ENCODE measurements at places on chromosomes 13 and 19.
A peak's percentile ranks its signal among the peaks of the same experiment; 100 is the strongest.

DNA sequence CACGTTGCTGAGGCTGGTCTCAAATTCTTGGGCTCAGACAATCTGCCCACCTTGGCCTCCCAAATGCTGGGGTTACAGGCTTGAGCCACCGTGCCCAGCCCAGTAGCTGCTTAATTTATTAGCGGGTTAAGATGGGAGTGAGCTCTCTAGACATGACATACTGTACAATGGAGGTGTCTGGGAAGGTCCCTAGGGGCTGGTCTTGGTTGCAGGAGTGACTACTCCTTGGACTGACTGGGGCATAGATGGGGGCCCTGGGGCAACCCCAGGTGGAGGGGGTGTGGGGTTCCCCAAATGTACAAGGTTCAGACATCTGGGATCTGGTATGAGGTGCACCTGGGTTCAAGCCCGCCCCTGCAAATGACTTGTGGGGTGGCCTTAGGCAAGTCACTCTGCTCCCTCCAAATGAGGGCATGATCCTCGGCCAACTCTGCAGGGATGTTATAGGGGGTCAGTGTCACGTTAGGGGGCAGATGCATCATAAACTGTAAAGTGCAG, 12.8 kb downstream of the CIB3 start:
- DNase-seq = no peak

- DNase-seq = no peak
These were observed 131.6 kb downstream of the COG6 start for GRCh38 chr13:39787086-39787487.

DNA sequence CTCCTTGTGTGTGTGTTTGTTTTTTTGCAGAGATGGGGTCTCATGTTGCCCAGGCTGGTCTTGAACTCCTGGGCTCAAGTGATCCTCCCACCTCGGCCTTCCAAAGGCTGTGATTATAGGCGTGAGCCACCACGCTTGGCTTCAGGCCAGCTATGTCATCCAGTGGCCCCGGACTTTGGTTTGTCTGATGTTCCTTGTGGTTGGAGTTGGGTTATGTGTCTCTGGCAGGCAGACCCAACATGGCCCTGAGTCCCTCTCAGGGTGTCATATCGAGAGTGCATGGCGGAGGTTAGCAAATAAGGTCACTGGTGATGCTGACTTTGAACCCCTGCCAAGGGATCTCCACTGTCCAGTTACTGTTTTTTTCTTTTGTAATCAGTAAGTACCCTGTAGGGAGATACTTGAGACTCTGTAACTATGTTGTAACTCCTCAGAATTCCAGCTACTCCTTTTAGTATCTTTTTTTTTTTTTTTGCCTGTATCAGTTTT, 37.3 kb downstream of the SMARCA4 start:
- peak; percentile 43 for DNase-seq

DNA sequence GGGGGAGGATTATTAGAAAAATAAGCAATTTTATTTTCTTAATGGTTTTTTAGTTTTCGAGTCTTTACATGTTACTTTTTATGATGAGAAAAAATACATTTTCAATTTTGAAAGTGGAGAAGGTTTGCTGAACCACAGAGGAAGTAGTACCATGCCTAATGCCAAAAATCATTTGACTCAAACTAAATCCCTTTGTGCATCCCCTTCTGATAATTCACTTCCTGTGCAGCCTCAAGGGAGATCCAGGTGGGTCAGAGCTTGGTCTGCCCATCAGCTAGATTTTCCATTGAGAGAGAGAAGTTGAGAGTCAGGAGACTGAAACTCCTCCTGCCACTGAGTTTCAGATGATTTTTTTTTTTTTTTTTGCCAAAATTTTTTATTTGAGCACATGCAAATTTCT, 571.7 kb downstream of the LIG4 start:
- no peak for DNase-seq

DNA sequence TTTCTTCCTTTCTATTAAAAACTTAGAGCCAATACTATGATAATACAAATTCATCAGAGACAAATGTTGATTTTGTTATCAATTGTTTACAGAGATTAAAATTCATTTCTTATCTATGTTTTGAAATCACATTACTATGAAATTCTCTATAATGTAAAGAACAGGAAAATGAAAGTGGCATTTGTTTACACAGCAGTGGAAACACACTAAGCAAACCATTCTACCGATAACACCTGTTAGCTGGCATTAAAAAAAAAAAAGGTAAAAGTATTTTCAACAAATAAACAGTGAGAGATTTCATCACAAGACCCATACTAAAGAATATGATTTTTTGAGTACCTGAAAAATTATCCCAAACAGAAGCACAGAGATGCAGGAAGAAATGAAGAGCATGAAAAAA, 4.8 kb upstream of the CCDC70 start:
- DNase-seq = no peak

DNA sequence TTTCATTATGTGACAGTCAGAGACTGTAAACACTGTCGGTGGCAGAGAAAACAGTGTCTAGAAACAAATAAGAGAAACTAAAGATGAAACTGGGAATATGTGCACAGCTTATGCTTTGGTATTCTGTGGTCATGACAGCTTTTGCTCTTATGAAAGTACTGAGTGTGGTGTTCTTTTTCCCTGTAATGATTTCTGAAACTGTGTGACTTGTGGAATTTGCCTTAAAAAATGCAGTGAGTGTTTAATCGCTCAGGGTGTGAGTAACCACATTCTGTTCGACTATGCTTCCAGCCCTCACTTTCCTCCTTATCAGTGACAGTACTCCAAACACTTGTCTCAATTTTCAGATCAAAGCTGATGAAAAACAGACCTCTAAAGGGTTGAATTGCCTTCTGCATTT, 66.9 kb upstream of the DIAPH3 start:
- peak; percentile 79 for DNase-seq

DNA sequence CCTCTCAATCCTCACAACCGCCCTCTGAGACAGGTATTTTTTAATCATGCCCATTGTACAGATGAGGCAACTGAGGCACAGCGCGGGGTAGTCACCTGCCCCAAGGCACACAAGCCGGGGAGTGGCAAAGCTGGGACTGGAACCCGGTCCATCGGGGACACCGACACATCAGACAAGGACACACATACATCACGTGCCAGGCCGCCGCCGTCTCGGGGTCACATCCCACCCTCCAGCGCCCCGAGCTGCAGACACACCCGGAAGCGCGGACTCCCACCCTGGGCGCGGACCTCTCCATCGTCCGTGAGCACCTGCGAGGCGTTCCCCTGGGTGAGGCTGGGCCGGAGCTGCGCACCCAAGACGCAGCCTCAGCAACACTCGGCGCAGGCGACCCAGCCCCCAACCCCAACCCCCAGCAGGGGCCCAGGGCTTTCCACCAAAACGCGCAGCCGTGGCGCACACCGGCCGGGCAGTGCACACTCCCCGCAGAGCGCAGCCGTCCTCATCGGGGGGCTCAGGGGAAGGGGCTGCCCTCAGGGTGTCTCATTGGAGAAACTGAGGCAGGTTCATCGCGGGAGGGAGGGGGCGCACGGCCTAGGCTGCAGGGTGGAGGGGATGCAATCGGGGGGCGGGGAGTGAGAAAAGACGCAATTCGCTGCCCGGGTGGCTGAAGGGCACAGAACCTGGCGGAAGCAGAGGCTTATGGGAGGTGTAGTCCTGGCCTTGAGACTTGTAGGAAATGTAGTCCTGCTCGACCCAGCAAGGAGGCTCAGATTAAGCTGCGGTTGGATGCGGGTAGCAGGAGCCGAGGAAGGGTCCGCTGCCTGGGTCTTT, 1.9 kb upstream of the LMTK3 start:
- peak; percentile 67 for DNase-seq

DNA sequence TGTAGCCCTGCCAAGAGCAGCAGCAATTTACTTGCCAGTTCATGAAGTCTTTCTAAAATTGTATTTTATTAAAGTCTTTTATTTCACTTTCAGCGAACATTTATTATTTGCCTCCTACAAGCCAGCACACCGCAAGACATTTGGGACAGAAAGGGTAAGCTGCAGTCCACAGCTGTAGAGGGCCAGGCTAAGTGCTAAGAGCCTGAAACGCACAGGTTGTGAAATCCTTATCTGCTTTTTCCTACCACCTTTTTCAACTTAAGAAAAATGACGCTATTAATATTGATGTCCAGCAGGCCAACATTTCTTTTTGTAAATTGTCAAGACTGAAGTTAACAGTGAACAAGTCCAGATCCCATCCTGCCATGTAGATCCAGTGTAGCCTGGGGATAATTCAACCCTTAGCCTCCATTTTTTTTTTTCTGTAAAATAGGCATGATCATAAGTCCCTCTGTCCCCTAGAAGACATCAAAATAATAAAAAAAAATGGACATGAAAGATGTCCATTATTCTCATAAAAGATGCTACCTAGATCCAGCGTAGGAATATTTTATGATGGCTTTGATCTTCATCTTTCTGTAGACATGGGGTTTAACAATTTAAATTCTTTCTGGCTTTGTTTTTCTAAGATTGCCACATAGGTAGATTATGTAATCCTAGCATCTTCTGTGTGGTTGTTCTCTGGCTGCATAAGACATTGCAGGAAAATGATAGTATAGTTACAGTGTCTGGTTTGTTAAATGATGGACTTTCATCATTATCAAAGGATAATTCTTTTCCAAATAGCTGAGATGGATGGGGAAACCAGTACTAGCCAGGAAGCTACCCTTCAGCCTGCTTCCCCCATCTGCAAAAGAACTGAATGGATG, 128.4 kb downstream of the SHISA2 start:
- DNase-seq = no peak

DNA sequence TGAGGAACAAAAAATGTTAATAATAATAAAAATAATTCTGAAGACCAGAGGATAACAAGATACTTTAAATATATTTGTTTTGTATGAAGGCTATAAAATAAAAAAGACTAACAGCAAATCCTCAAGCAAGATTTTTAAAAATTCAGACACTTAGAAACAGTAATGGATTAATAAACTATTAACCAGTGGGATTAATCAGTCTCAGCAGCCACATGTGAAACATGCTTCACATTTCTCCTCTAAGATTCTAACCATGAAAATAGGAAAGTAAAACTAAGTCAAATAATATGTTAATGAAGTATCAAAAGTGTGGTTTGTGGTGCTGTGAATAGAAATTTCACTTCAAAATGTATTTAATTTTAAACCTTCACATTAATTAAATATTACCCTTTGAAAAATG, 57.4 kb downstream of the KCNRG start:
- DNase-seq = no peak

- no peak for DNase-seq
These were observed 62.1 kb upstream of the FREM2 start for GRCh38 chr13:38624822-38625221.

DNA sequence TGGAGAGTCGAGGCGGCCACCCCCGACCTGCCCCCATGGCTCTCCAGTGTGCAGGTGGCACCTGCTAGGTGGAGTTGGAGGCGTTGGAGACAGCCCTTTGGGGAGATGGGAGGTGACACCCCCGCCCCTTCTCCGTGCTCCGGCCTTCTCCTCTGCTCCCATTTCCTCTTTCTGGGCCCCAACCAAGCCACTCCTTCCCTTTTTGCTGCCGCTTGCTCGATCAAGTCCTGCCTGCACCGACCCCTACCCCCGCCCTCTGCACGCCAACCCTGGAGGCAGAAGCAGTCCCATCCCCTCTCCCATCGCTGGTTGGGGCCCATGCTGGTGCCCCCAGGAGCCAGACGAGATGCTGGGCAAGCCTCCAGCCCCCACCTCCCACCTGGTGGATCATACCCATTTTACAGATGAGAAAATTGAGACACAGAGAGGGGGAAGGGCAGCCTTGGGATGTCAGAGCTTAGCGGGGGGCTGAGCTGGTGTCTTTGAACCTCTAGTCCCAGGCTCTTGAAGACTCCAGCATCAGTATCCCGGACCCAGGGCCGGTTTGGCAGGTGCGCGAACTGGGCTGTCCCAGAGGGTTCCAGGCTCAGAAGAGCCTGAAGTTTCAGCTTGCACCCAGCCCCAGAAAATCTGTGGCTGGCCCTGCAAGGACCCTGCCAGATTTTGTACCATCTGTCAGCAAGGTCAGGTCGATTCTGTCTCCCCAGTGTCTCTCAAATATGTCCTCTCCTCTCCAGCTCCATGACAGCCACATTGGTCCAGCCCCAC, 10.3 kb downstream of the GNA15 start:
- DNase-seq = no peak

- no peak for DNase-seq
These were observed 10.3 kb upstream of the EEF2 start for GRCh38 chr19:3995607-3996006.

- DNase-seq = no peak
These were observed 1.3 kb upstream of the GJB2 start for GRCh38 chr13:20193907-20194631.

GRCh38 chr13:46202188-46202795, 9.4 kb upstream of the LRRC63 start:
- DNase-seq = no peak

DNA sequence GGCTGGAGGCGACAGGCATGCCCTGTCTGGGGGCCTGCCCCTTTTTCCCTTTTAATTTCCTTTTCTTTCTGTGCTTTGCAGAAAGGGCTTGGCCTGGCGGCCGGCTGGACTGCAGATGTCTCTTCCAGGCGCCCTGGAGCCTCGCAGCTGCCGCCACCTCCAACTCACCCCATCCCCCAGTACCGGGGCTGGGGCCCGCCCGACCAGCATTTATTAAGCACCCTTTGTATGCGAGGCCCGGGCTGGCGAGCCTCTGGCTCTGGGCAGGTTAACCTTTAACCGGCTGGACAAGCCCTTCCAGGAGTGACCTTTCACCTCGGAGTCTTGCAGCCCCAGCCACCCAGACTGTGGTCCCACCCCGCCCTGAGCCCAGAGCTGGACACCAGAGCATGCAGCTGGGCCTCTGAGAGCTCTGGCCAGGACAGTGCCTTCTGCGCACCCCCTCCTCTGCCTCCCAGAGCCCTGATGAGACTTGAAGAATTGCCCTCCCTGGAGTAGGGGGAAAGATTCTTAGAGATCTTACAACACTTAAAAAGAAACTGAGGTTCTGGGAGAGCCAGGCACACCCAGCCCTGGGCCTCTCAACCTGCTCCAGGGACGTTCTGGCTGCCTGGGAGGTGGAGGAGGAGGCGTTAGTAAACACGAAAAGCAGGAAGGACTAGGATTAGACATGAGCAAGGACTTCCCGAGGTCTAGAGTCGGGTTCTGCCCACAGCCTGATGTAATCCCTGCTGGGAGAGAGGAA, 1.1 kb upstream of the NR2F6 start:
- no peak for DNase-seq

- peak; percentile 75 for DNase-seq
These were observed 772.0 kb downstream of the DIAPH3 start for GRCh38 chr13:59391696-59392095.

- DNase-seq = no peak
These were observed 16.6 kb downstream of the ZNF536 start for GRCh38 chr19:30388819-30389218.

GRCh38 chr13:84648069-84648640, 765.9 kb upstream of the SLITRK1 start:
- DNase-seq = no peak

DNA sequence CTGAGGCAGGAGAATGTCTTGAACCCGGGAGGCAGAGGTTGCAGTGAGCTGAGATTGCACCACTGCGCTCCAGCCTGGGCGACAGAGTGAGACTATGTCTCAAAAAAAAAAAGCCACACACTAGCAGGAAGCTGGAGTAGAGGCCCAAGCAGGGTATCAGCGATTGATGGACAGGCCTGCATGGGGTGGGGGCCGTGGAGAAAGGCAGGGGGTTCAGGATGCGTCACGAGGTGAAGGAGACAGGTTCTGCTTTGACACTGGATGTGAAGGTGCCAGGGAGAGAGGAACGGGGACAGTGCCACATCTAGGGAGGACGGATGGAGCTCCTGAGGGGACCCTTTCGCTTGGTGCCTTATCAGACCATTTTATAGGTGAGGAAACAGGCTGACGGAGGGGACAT, 7.1 kb downstream of the COLGALT1 start:
- DNase-seq = no peak

All from kidney tubule cell (primary cell).